ENCODE measurements at places on chromosomes 13 and 19. TPM values are rescaled to one million over a fixed set of nuclear protein-coding genes. Genes with fewer than 3 reads are reported as not detected.

GRCh38 chr13:113874177-113874576 is 10.3 kb upstream of the GAS6 start:
- H3K36me3 ChIP-seq: no peaks in the 10 kb centered on the region
- peak; percentile 40 for DNase-seq
- no peak overlapping the region for H3K27ac ChIP-seq
- no peak overlapping the region for H3K4me3 ChIP-seq

- no peak for DNase-seq
- H3K27me3 ChIP-seq: peaks cover 7% of the 10 kb centered on the region
- no peaks in the 10 kb centered on the region for H3K36me3 ChIP-seq
- no peak overlapping the region for H3K4me3 ChIP-seq
- no peaks in the 10 kb centered on the region for H3K4me1 ChIP-seq
These were observed 238.7 kb downstream of the KCTD12 start for GRCh38 chr13:76647550-76647949.

DNA sequence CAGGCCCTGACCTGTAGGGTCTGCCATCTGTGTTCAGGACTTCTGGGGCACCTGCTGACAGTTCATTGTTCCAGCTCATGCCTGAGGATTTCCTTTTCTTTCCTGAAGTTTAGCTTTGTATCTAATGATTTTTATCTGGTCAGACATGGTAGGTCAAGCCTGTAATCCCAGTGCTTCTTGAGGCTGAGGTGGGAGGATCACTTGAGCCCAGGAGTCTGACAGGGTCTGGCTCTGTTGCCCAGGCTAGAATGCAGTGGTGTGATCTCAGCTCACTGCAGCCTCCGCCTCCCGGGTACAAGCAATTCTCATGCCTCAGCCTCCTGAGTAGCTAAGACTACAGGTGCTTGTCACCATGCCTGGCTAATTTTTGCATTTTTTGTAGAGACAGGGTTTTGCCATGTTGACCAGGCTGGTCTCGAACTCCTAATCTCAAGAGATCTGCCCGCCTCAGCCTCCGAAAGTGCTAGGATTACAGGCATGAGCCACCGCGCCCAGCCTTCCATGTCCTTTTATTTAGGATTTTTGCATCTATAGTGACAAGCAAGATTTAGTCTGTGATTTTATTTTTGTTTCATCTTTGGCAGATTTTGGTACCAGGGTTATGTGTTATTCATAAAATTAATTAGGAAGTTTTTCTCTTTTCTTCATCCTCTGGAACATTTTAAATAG is 33.2 kb downstream of the CHST8 start:
- no peak overlapping the region for H3K27ac ChIP-seq
- no peak overlapping the region for H3K4me3 ChIP-seq
- no peaks in the 10 kb centered on the region for H3K36me3 ChIP-seq
- no peak for DNase-seq

DNA sequence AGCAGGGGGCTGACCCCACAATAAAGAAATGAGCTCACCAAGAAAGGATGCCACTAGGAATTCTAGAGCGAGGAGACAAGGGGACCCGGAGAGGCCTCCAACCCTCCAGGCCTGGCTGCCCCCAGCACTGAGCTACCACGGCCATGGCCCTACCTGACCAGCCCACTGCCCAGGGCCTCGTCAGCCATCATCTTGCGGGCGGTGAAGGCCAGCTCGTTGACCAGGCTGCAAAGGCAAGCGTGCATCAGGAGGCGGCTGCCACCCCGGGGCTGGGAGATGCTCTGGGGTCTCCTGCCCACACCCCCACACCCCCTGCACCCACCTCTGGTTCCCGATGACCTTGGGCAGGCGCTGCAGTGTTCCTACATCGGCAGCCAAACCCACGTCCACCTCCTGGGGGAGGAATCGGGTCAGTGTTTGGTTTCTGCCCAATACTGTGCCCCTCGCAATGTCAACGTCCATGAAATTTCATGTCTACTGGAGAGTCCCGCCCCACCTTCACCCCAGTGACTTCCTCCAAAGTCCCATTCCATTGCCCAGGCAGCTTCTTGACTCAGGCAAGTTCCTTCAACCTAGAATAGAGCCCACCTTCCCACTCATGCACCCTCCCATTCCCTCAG is 3.5 kb upstream of the LGALS4 start:
- H3K4me1 ChIP-seq: no peaks in the 10 kb centered on the region
- peaks cover 20% of the 10 kb centered on the region for H3K36me3 ChIP-seq

GRCh38 chr13:39406688-39407087 is 196.3 kb downstream of the LHFPL6 start:
- no peaks in the 10 kb centered on the region for H3K4me1 ChIP-seq
- H3K27ac ChIP-seq: no peak overlapping the region
- H3K36me3 ChIP-seq: no peaks in the 10 kb centered on the region
- no peaks in the 10 kb centered on the region for H3K27me3 ChIP-seq
- no peak overlapping the region for H3K4me3 ChIP-seq

DNA sequence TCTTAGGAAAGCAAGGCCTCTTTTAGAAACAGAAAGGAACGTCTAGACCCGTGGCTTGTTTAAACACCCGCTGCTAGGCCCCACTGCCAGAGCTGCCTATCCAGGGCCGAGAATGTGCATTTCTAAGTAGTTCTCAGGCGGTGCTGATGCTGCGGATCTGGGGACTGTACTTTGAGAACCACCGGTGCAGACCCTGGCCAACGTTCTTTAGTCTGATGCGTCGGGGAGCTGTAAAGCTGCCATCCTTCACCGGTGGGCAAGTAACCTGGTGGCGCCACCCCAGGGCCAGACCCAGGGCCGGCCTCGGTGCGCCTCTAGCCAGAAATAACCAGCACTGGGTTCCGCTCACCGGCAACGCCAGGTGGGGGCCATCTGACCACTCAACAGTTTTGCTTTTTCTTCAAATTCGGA is 47.1 kb downstream of the TGDS start:
- no peaks in the 10 kb centered on the region for H3K27me3 ChIP-seq
- H3K4me1 ChIP-seq: peaks cover 8% of the 10 kb centered on the region
- peak; percentile 92 for DNase-seq

- no peaks in the 10 kb centered on the region for H3K36me3 ChIP-seq
- H3K4me3 ChIP-seq: no peak overlapping the region
- H3K27ac ChIP-seq: no peak overlapping the region
- DNase-seq: no peak
- peaks cover 34% of the 10 kb centered on the region for H3K27me3 ChIP-seq
These were observed 132.2 kb downstream of the DLEU7 start for GRCh38 chr13:50711131-50711815.

- no peak overlapping the region for H3K27ac ChIP-seq
- no peak for DNase-seq
- no peaks in the 10 kb centered on the region for H3K27me3 ChIP-seq
- no peaks in the 10 kb centered on the region for H3K36me3 ChIP-seq
- H3K4me3 ChIP-seq: no peak overlapping the region
These were observed 10.3 kb downstream of the THSD1 start for GRCh38 chr13:52395704-52396103.

GRCh38 chr19:13270514-13271105 is 120.4 kb downstream of the IER2 start:
- H3K4me3 ChIP-seq: no peak overlapping the region
- H3K4me1 ChIP-seq: no peaks in the 10 kb centered on the region
- no peaks in the 10 kb centered on the region for H3K36me3 ChIP-seq
- no peaks in the 10 kb centered on the region for H3K27me3 ChIP-seq
- no peak overlapping the region for H3K27ac ChIP-seq

DNA sequence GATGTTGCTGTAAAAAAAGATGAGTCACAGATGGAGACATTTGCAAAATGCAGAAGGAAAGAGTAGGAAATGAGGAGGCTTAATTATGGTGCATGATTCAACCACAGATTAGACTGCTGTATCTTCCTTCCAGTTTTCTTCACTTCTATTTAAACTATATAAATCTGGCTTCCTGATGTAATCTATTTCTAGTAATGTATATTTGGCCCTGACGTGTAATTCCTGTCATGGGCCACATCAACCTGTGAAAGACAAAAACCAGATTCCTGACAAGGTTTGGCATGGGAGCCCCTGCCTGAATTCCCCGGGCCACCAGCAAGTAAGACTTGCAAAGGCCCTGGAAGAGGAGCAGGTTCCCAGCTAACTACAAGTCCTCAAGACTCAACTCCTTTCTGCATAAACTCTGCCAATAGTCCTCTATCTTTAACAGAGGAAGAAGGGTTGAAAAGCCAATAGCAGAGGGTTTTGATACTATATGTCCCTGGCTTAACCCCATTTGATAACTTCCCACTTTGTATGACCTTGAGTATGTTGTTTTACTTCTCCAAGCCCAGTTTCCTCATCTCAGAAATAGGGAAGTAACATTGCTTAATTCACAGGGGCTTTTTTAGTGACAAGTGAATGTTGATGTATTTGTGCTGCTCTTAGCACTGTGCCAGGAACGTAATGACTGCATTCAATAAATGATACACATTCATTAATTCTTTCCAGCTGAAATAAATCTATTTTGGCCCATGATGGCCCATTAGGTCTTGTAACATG is 172.7 kb downstream of the SPRY2 start:
- DNase-seq: no peak
- no peaks in the 10 kb centered on the region for H3K36me3 ChIP-seq
- H3K27ac ChIP-seq: no peak overlapping the region
- no peaks in the 10 kb centered on the region for H3K4me1 ChIP-seq
- H3K4me3 ChIP-seq: no peak overlapping the region
- H3K27me3 ChIP-seq: no peaks in the 10 kb centered on the region

- H3K4me3 ChIP-seq: no peak overlapping the region
- no peaks in the 10 kb centered on the region for H3K27me3 ChIP-seq
- no peaks in the 10 kb centered on the region for H3K36me3 ChIP-seq
- DNase-seq: peak; percentile 75
- H3K4me1 ChIP-seq: no peaks in the 10 kb centered on the region
- H3K27ac ChIP-seq: no peak overlapping the region
These were observed 238.9 kb downstream of the TSHZ3 start for GRCh38 chr19:31110336-31110735.

DNA sequence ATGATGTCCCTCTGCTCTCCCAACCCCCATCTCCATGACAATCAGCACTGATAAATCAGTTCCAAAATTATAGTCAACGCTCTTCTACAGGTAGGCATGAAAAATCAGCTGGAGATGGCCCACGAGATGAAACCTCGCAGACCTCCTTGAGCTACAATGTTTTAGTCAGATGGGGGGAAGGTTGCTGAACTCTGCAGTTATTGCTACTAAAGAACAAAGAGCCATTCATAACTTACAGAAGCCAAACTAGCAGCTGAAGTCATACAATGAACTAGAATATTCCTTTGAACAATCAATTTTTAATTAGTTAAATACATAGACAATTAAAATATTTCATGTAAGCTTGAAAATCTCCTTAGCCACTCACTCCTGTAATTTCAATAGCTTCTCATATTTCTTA is 179.2 kb downstream of the NHLRC3 start:
- no peak for DNase-seq
- H3K27ac ChIP-seq: no peak overlapping the region
- H3K36me3 ChIP-seq: no peaks in the 10 kb centered on the region
- H3K27me3 ChIP-seq: no peaks in the 10 kb centered on the region

DNA sequence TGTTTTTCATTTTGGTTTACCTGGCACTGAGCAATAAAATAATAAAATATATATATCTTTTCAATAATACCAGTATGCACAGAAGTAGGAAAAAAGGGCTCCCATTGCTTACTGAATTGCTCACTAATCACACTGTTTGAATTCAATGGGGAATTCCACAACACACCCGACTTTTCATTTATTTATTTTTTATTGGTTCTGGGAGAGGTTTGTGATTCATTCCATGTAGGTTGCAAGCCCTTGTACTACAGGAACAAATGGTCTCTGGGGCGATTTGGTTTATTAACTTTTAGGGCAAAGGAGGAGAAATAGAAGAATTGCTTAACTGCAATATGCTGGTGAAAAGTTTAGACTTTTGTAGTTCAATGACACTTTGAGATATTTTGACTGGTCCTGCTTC is 207.4 kb downstream of the DCT start:
- H3K4me3 ChIP-seq: no peak overlapping the region
- no peak overlapping the region for H3K27ac ChIP-seq
- H3K4me1 ChIP-seq: no peaks in the 10 kb centered on the region
- no peaks in the 10 kb centered on the region for H3K27me3 ChIP-seq
- no peaks in the 10 kb centered on the region for H3K36me3 ChIP-seq

GRCh38 chr19:9620842-9621155 is 233 bp downstream of the ZNF561 start:
- no peaks in the 10 kb centered on the region for H3K4me1 ChIP-seq
- peak overlapping the region; percentile 99 for H3K27ac ChIP-seq
- H3K4me3 ChIP-seq: peak overlapping the region; percentile 96
- no peak for DNase-seq
- H3K27me3 ChIP-seq: no peaks in the 10 kb centered on the region
- peaks cover 35% of the 10 kb centered on the region for H3K36me3 ChIP-seq

DNA sequence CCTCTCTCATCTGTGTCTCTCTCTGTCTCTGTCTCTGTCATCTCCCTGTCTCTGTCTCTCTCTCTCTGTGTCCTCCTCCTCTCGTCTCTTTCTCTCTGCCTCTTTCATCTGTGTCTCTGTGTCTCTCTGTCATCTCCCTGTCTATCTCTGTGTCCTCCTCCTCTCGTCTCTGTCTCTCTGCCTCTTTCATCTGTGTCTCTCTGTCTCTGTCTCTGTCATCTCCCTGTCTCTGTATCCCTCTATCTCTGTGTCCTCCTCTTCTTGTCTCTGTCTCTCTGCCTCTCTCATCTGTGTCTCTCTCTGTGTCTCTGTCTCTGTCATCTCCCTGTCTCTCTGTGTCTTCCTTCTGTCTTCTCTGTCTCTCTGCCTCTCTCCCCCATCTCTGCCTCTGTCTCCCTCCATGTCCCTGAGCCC is 551 bp upstream of the EBI3 start:
- no peaks in the 10 kb centered on the region for H3K4me1 ChIP-seq
- H3K27me3 ChIP-seq: no peaks in the 10 kb centered on the region
- H3K27ac ChIP-seq: no peak overlapping the region
- no peaks in the 10 kb centered on the region for H3K36me3 ChIP-seq
- DNase-seq: no peak

- DNase-seq: no peak
- peaks cover 13% of the 10 kb centered on the region for H3K36me3 ChIP-seq
- H3K27ac ChIP-seq: no peak overlapping the region
- H3K4me1 ChIP-seq: peaks cover 37% of the 10 kb centered on the region
- H3K4me3 ChIP-seq: no peak overlapping the region
These were observed 54.3 kb downstream of the GATAD2A start for GRCh38 chr19:19459707-19460251.

DNA sequence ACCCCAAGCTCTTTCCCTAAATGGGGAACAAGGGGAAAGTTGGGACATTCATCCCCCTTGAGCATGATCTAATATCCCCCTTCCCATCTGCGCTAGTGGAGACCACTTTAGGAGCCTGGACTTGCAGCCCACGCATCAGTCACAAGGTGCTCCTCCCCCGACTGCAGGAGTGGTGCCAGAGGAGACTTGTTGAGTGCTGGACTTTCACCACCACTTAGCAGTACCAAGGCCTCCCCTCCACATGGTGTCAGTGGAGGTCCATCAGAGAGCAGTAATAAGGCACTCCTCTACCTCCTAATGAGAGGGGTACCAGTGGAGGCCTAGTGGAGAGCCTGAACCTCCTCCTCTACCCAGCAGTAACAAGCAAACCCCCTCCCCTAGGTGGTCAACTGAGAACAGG is 22.5 kb downstream of the CAB39L start:
- H3K27me3 ChIP-seq: peaks cover 7% of the 10 kb centered on the region
- DNase-seq: peak; percentile 83
- no peak overlapping the region for H3K27ac ChIP-seq
- H3K36me3 ChIP-seq: no peaks in the 10 kb centered on the region
- H3K4me3 ChIP-seq: no peak overlapping the region

CEACAM16 gene
- total RNA-seq: not detected

SLC27A1 gene
- total RNA-seq: 11.8 TPM

KLK2 gene
- not detected for total RNA-seq

FGF22 gene
- total RNA-seq: not detected

BAX gene
- total RNA-seq: 172 TPM

ZNF575 gene
- 0.22 TPM for total RNA-seq

CEACAM3 gene
- total RNA-seq: not detected

LGALS14 gene
- 0.77 TPM for total RNA-seq
